ENCODE measurements at places on chromosomes 4 and X.

- DNase-seq: peak; percentile 60
These were observed 474.3 kb upstream of the FTHL17 start for GRCh38 chrX:31546126-31546525.

DNA sequence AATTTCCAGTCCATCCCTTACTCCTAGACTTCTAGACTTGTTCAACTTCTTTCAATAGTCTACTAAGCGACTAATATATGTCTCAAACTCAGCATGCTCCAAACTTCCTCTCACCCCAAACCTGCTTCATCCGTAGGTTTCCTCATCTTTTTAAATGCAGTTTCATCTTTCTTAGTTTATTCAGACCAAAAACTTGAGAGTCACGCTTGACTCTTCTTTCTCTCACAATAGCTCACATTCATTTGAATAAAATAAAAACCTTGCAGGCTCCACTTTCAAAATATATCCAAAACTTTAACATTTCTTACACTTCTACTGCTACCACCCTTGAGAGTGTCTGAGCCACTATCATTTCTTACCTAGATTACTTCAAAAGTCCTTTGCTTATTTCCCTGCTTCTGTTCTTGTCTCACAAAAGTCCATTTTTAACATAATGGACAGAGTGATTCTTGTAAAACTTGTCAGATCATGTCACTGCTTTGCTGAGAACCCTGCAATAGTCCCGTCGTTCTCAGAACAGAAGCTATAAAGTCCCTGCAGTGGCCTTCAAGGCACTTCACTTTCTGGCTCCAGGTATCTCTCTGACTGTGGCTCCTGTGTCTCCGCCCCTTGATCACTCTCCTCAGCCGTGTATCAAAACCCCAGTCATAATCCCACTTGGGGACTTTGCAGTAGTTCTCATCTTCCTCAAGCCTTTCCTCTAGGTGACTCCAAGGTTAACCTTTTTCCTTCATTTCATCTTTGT, 167.6 kb downstream of the ARHGAP24 start:
- no peak for DNase-seq

DNA sequence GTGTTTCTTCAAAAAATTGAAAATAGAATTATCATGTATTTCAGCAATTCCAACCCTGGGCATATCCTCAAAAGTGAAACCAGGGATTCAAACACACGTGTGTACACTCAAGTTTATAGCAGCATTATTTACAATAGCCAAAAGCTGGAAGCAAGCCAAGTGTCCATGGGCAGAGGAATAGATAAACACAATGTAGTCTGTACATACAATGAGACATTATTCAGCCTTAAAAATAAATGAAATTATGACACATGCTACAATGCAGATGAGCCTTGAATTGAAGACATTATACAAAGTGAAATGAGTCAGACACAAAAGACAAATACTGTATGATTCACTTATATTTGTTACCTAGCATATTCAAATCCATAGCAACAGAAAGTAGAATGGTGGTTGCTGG, 853.4 kb downstream of the STIM2 start:
- DNase-seq: no peak

DNA sequence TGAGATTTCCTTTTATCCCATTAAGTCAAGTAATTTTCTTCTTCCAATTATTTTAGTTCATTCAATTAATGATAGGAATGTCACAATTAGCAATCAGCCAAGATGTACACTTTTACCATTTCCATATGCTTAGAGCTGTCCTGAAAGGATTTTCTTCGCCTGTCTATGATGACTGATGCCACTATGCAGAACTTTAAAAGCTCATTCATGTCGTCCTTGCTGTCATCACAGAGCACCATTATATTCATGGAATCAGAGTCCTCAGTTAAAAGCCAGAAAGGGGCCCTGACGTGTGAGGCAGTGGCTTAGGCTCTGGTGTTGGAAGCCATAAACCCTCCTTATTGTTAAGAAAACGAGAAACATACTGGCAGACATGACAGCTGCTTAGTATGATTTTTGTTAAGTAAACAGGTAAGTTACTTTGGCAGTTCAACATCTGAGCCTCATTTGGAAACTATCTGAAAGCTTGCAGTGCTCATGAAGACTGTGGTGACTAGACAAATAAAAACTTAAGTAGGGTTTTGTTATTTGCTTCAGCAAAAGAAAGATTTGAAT, 73.1 kb downstream of the HHIP start:
- DNase-seq: no peak

GRCh38 chr4:53240573-53240972, 125.3 kb downstream of the SCFD2 start:
- no peak for DNase-seq

Data from endothelial cell of umbilical vein (primary cell).